Stimulated activated memory B cell treated with anti-CD40 and anti-IgM and Interleukin-4, amounts not matched to agents 10 μg/mL and 1 μg/mL and 100 μg/mL, for 72 hours (primary cell): ENCODE measurements at places on chromosomes 7 and 10.

- no peak for ATAC-seq
These were observed 127.3 kb downstream of the KCNMA1 start for GRCh38 chr10:77510294-77510693.

DNA sequence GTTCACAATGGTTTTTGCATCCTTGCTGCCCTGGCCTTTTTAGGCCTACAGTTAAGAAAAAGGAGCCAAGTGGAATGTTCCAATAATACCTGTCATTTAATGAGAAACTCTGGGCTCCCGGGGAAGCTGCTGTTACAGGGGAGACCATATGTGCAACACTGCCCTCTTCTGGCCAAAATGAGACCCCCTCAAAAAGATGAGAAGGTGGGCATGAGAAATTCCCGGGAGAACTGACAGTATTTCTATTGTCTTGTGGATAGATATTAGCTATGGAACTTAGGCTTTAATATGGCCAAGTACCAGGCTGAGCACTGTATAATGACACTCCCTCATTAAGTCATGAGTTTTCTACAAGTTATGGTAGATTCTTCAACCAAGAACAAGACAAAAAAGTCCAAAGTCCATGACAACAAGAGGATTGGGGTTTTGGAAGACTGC lies 99.4 kb downstream of the CCDC3 start:
- no peak for ATAC-seq

DNA sequence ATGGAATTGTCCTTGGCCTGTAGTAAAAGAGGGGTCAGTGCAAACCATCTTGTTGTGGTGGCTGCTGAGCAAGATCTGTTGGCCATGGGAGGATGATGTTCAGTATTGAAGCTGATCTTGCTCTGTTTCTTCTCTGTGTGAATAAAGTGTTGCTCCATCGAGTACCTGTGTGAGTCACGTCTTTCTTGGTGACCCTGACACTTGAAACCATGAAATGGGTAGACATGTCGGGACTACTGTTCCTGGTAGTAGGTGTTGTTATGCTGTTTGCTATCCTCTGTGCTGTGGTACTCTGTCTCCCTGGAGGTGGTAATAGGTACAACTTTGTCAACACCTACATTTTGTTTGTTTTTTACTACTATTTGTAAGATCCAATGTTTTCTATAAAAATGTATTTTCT lies 330.6 kb downstream of the MDFIC start:
- peak; percentile 50 for ATAC-seq

DNA sequence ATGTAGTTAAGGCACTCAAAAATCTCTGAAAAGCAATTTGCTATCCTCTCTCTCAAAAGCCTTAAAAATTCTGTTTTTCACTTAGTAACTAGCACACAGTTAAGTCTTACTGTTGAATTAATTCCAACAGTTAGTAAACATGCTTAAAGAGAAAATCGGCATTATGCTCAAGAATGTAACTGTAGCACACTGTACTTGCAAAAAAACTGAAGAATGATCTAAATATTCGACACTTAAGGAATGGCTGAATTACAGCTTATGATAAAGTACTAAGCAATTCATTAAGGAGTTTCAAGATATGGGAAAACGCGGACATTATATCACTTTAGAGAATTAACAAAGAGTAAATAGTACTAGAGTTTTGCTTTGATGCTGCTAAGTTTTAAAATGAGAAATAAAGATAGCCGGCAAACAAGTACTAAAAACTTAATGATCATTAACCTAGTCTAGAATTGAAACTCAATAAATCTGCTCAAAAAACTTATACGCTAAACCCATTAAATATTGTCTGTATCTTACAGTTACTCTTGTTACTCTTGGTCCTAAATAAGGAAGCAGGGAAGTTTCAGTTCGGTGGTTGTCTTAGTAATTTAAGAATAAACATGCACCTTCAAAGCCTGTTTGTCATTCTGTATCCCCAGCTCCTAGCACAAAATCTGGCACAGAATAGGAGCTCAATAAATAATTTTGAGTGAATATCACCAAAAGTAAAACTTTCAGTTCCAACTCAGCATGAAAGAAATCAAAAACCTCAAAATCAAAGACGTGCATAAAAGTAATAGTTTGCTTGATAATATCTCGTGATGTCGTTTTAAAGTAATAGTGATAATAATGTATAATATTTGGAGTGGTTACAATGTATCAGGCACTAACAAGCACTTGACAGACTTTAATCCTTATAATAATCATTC lies 1.2 kb downstream of the TRDMT1 start:
- no peak for ATAC-seq

GRCh38 chr10:110841767-110842267 lies 29.9 kb upstream of the PDCD4 start:
- peak; percentile 89 for ATAC-seq

DNA sequence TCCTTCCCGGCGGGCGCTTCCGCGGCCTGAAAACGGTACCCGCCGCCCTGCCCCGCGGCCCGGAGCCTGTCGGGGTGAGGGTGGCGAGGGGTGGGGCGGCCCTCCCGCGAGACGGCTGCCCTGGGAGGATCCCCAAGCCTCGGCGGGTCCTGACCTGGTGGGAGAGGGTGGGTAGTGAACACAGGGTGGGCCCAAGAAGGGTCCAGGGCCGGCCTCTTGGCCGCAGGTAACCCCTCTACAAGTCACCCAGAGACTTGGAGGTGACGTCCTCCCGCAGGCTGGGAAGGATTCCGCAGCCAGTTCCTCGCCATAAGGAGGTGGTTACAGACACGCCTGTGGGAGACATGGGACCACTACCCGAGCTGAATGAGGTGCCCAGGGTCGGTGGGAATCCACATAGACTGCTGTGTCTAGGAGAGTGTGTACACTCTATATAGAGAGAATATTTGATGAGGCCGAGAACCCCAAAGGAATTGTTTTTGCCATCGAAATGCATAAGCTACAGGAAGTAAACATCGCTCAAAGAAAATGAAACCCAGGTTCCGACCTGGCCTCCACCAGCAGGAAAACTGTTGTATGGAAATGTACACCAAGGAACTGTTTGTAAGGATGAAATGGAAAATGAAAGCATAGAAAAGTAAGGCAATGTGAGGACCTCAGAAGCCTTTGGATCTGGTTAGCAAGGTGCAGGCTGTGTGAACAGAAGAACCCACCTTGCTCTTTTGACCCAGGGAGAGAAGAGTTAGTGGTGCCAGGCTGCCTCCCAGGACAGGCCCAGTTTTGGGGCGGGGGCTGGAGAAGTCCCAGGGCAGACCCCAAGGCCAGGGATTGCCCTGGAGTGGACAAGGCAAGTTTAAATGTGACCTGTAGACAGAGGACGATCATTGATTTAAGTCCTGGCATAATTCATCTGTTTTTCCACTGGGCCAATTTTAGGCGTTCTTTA lies 659 bp downstream of the OPTN start:
- peak; percentile 68 for ATAC-seq

DNA sequence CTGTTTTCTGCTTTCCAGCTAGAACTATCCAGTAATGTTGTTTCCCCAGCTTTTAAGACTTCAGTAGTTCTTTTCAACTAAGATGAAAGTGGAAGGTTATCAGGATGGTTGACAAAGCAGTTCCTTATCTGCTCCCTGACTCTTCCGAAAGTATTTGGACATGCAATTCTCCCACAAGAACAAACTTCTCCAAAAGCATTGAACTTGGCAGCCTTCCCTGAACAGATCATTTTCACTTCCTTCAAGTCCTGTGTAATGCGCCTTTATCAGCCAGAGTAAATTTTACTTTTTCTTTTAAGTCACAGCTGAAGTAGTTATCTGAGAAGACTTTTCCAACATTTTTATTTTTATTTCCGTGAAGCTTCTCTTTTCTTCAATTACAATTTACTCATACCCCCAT lies 39.7 kb downstream of the CDC14C start:
- no peak for ATAC-seq

- ATAC-seq: no peak
These were observed 249.2 kb downstream of the SFMBT2 start for GRCh38 chr10:7161484-7162250.

GRCh38 chr10:80144067-80144695 lies 11.7 kb downstream of the PLAC9 start:
- peak; percentile 86 for ATAC-seq

GRCh38 chr7:149872419-149873073 lies 1.2 kb upstream of the ATP6V0E2 start:
- no peak for ATAC-seq
